Small intestine (tissue), 16 donors: ENCODE measurements at places on chromosomes 3 and 15. TPM values are rescaled to one million over a fixed set of nuclear protein-coding genes. Genes with fewer than 3 reads are reported as not detected.

The XRN1 gene
- polyA plus RNA-seq, result 7.3 TPM

The TRIM71 gene
- polyA plus RNA-seq, result not detected

- no peak for DNase-seq
- H3K27ac ChIP-seq, result no peak overlapping the region
- no peaks in the 10 kb centered on the region for H3K4me1 ChIP-seq
Measured at GRCh38 chr3:197068077-197068476, 38.5 kb upstream of the MELTF start.

DNA sequence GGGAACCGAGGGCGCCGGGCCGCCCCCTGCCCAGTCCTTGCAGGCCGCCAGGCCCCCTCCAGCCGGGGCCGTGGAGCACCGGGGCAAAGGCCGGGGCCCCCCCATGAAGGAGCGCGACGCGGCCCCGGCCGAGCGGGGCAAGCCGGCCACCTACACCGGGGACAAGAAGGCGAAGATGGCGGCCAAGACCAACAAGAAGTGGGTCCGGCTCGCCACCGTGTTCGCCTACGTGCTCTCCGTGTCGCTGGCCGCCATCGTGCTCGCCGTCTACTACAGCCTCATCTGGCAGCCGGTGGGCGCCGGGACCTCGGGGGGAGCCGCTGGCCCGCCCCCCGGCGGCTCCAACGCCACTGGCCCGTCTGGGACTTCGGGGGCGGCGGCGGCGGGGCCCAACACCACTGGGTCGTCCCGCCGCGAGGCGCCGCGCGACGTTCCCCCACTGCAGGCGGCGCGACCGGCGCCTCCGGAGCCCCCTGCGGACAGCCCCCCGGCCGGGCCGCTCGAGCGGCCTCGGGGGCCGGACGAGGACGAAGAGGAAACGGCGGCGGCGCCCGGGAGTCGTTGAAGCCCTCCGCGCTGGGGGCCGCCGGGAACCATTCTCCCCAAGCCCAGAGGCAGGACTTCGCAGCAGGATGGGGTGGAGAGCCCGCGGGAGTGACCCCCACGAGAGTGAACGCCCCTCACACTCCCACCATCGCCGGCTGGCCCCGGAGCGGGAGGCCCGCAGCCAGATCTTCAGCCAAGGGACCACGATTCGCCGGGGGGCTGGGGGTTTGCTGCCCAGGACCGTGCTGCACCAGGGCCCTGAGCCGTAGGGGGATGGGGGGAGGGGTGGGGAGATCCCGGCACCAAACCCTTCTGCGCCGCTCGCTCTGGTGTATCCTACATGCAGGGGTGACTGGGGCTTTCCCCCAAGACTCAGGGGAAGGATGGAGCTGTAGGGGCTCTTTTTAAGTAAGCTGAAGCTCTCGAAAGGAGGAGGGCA is 753 bp downstream of the INAFM2 start:
- no peaks in the 10 kb centered on the region for H3K36me3 ChIP-seq
- peak overlapping the region; percentile 91 for H3K4me3 ChIP-seq
- DNase-seq, result peak; percentile 65
- H3K27me3 ChIP-seq, result no peaks in the 10 kb centered on the region

DNA sequence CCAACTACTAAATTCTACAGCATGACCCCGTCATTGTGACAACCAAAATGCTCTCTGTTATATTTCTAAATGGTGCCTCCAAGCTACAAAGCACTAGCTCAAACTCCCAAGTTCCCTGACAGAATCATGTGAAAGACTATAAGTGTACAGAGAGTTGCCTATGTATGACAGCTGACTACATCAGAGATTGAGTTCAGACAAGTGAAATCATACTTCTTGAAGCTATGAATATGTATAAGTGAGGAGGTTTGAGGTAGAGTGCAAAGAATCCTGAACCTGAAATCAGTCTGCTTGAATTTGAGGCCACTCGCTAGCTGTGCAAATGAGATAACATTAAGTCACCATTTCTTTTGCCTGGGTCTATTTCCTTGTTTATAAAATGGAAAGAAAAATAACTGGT is 63.9 kb upstream of the TP63 start:
- no peak overlapping the region for H3K27ac ChIP-seq
- no peak overlapping the region for H3K4me3 ChIP-seq
- H3K27me3 ChIP-seq, result no peaks in the 10 kb centered on the region
- no peaks in the 10 kb centered on the region for H3K36me3 ChIP-seq
- DNase-seq, result no peak
